T-helper 22 cell (primary cell): ENCODE measurements at places on chromosomes 2 and 18.

DNA sequence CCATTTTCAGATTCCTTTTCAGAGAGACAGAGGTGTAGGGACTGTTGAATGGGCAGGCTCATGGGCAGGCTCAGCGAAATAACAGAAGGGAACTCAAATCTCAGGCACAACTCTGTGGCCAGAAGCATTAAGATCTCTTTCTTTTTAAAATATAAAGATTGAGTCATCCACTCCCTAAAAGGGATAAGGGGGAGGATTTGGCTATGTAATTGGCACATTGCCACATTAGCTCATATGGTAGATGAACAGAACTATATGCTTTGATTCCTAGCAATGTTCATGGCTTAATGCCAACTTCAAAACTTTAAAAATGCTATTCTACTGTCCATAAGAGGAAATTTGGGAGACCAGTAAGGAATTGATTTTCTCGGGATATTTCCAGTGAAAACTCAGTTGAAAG, 53.8 kb upstream of the SLC5A7 start:
- DNase-seq: no peak

DNA sequence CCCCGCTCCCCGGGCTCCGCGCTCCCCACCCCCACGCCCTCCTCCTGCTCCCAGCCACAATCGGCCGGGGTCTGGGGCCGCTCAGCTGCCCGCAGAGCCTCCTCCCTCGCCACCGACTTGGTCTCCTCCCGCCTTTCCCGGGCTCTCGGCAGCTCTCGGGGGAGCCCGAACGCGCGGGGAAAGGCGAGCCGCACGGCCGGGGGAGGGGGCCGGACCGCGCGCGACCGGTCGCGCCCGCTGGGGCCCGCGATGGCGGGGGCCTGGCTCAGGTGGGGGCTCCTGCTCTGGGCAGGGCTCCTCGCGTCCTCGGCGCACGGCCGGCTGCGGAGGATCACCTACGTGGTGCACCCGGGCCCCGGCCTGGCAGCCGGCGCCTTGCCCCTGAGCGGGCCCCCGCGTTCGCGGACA, 327 bp downstream of the LTBP1 start:
- DNase-seq: no peak

- no peak for DNase-seq
Observed at GRCh38 chr2:79128406-79128805, 8.1 kb downstream of the REG1A start.

DNA sequence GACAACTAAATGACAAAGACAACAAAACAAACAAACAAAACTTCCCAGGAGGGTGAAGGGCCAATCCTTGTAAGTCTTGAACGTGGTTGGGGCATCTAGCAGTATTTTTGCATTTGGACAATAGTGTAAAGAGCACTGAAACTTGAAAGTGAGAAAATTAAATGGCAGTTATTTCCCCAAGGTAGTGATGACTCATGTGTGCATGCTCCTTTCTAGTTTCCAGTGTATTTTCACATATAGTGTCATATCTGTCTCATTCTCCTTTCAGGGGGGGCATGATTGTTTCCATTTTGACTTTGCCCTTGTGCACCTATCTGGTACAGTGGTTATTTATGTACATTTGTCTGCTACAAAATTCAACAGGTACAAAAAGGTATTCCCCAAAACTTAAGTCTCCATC, 39.5 kb downstream of the CERS6 start:
- no peak for DNase-seq

GRCh38 chr2:138572318-138572717, 70.7 kb downstream of the SPOPL start:
- no peak for DNase-seq

DNA sequence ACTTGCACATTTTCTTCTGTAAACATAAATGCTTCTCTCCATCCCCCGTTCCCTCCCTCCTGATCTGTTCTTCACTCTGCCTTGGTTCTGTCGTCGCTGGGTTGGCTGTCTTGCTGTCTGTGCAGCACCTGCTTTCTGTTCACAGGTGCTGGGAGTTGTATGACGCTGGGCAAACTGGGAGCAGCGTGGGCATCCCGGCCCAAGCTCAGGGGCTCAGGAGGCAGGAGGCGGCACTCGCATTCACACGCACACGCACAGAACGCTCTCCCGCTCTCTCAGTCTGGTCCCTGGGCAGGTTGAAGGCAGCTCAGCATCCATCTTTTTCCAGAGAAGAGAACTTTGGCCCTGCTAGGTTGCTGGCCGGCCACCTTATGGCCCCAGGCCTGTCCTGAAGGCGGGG, 55.7 kb downstream of the GBX2 start:
- DNase-seq: no peak

DNA sequence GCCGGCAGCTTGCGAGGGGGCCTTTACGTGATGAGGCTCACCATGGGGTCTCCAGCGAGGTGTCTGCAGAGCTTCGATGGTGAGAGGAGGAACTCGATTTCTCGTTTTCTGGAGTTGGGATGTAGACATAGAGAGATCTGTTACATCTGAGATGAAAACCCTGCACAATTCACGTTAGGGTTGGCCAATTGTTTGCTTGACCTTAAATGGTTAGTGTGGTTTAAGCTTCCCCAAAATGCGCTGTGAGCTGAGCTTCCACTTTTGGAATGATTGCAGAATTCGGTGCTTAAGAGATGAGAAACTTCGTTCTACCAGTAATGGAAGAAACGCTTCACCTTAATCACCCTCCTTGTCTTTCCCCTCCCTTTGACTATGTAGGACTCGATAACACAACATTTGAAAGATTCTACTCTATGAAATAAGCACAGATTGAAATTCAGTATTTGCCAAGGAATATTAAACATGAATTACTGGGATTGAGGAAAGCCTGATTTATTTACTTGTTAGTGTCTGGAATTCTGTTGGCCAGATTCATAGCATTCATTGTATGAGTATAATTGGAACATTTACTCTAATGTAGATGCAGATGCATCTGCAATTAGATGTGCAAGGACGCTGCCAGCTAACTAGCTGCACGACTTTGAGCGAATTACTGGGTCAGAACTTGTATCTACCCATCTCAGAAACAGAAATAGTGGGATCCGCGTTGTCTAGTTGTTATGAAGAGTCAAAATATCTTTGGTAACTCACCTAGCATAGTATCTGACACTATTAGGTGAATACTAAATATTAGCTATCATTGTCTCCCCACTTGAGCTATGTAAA, 1.6 kb upstream of the KLF7 start:
- no peak for DNase-seq

- no peak for DNase-seq
Observed at GRCh38 chr2:106356291-106356690, 111.9 kb downstream of the RGPD3 start.

- DNase-seq: no peak
Observed at GRCh38 chr2:19488009-19488691, 129.7 kb upstream of the OSR1 start.

DNA sequence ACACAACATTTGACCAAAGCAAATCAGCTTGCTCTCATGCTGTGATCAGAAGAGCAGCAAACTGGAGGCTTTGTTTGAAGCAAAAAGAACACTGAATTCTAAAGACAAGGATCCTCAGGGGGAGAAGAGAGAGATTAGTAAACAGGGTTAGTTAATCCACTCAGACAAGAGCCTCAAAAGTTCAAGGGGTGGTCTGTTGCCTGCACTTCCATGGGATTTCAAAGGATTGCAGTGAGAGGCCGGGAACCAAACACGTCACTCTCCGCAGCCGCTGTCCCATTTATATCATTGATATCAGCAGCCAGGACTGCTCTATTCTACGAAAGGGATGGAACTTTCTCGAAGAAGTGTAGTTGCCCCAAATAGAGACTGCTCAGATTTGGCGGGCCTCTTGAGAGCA, 97.8 kb upstream of the SP3 start:
- DNase-seq: no peak

- no peak for DNase-seq
Observed at GRCh38 chr2:158797963-158798700, 3.0 kb downstream of the DAPL1 start.

GRCh38 chr18:8153887-8154583, 455.2 kb upstream of the RAB12 start:
- DNase-seq: no peak

DNA sequence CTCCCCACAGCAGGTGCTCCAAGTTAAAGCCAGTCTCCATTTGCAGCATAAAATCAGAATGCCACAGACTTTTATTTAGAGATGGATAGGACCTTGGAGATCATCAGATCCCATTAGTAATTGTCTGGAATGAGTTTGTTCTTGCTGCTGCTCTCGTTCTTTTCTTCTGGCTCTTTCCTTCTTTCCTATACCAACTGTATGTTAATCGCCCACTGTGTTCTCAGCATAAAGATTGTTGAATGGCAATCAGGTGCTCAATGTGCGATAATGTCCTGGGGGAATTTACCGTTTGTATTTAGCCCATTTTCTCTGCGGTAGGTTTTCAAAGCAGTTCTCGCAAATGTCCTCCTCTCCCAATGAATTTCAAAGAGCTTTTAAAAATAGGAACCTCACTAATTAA, 3.3 kb downstream of the GPR39 start:
- no peak for DNase-seq

DNA sequence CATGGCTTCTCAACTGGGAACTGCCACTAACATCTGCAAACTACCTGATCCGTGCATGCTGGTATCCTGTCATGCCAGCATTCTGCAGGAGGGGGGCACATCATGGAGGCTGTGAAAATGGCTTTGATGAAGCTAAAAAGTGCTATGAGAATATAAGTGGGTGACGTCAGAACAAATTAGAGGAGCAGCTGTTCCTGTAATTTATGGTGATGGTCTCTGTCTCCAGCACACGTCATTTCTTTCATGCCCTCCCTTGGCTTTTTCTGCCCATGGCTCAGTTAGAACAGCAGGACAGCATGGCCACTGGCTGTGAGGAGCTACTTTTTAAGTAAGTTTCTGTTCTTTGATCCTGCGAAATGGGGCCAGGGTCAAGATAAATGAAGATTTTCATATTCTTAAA, 466.3 kb downstream of the THSD7B start:
- no peak for DNase-seq

DNA sequence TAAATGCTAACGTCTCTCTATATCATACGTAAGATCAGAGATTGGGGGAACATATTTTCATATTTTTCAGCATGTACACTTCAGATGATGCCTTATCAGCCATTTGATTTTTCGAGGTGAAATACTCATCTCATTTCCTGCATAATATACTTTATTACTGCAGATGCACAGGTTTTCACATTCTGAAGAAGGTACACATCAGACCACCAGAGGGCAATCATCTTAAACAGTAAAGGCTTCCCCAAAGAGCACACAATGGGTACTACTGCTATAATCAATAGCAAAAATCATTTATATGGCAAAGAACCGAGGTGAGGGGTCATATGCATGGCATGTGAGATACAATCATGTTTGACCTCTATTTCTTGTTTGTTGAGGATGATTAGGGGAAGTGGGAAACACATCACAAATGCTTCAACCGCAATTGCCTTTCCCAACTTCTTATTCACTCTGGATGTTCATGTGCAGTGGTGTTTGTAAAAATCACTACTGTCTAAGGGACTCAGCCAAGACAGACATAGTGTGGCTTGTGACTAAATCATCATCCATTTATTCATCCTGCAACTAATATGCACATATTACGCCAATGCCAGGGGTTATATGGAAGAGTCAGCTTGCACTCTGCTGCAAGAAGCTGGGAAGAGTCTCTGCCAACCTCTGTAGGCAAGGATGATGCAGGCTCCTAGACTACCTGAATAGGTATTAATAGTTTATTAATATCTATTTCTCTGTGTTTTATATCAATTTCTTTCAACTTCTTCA, 118.7 kb downstream of the EPB41L3 start:
- no peak for DNase-seq

- DNase-seq: no peak
Observed at GRCh38 chr2:112712903-112713584, 7.8 kb upstream of the NT5DC4 start.

DNA sequence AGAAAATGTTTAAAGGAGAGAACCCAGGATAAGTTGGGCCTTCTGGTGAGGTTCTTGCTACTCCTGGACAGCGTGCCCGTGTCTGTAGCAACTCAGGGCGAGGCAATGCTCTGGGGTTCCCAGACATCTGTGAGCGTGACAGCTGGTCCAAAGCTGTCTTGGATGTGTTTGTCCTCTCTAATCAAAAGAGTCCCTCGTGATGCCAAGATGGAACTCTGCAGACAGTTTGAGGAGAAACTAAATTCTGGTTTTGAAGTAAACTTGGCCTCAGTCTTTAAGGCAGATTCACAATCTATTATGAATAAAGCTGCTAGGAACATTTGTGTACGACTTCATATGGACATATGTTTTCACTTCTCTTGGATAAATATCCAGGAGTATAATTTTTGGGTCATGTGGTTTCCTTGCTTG, 47.3 kb downstream of the TMEM17 start:
- no peak for DNase-seq

- no peak for DNase-seq
Observed at GRCh38 chr2:29527947-29528346, 393.4 kb downstream of the ALK start.

- no peak for DNase-seq
Observed at GRCh38 chr2:10283106-10284062, 19.3 kb upstream of the HPCAL1 start.

- DNase-seq: no peak
Observed at GRCh38 chr2:119688616-119689015, 9.6 kb downstream of the TMEM177 start.

GRCh38 chr2:37827911-37828511, 97.1 kb upstream of the RMDN2 start:
- DNase-seq: no peak

DNA sequence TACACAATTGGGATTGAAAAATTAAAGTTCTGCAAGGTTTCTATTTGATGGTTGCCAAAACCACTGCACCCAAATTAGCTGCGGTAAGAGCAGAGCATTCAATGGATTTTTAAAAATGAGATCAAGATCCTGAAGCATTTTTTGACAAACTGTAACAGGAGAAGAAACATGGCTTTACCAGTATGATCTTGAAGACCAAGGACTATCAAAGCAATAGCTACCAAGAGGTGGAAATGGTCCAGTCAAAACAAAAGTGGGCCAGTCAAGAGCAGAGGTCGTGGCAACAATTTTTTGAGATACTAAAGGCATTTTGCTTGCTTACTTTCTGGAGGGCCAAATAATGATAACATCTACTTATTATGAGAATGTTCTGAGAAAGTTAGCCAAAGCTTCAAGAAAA, 186.8 kb downstream of the RDH14 start:
- no peak for DNase-seq

- no peak for DNase-seq
Observed at GRCh38 chr2:238425979-238426567, 654 bp upstream of the ASB1 start.

DNA sequence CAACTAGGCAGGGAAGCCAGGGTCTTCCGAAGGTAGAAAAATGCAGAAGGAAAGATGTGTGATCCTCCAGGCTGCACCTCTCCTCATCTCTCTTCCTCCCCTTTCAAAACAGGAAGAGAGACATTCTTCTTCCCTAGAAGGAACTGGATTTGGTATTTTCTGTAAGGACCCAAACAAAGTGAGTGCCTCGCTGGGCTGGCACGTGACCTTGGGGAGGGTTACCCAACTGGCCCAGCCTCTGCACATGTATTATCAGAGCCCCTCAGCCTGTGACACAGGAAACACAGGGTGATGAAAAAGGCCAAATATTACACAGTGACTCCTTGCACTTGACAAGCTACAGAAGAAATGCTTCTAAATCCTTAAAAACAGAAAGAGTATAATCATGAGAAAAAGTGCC, 2.3 kb downstream of the HJURP start:
- DNase-seq: no peak

- no peak for DNase-seq
Observed at GRCh38 chr2:25567406-25567805, 106.0 kb downstream of the DTNB start.
